Large intestine (tissue), 12 donors: ENCODE measurements at places on chromosomes 13 and 19.

- DNase-seq = no peak
Measured at GRCh38 chr13:43666403-43666802, 120.4 kb downstream of the ENOX1 start.

GRCh38 chr13:97344265-97345175, 89.4 kb upstream of the RAP2A start:
- DNase-seq = peak; percentile 65

DNA sequence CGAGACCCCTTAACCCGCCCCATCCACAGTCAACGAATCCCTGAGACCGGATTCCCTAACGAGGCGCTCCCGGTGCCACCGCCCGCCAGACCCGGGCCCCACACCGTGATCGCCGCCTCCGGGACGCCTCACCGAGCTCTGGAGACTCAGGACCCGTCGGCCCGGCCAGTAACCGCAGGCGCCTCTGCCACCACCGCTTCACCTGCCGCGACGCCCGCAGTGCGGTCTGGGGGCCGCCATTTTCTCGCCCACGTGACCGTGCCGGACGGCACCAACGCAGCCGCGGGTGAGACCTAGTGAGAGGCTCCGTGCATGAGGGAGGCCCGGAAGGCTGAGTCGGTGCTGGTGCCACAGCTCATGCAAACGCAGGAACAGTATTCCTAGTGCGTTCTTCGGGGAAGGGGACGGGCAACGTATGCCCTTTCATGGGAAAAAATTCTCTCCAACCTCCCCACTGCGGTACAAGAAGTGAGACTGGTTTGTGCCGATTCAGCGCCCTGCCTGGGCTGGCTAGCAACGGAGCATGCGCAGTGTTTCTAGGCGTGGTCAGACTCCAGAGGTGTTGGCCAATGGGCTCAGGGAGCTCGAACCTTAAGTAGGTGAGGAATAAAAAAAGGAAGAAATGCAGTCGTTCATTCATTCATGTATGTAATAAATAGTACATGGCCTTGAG, at the start of gene DOHH:
Gene DOHH (minus strand): TSS at position 246 of the 673 bp plus-strand sequence. CDS start 3,860 bp downstream, outside the sequence.
- DNase-seq = peak; percentile 96

- no peak for DNase-seq
Measured at GRCh38 chr19:15457701-15458484, 6.5 kb downstream of the RASAL3 start.

- DNase-seq = no peak
Measured at GRCh38 chr13:84894749-84895148, 904.5 kb downstream of the SLITRK6 start.

- DNase-seq = no peak
Measured at GRCh38 chr19:51163257-51163656, 21.2 kb downstream of the SIGLEC7 start.

- no peak for DNase-seq
Measured at GRCh38 chr19:18214779-18215433, 11.1 kb upstream of the RAB3A start.

DNA sequence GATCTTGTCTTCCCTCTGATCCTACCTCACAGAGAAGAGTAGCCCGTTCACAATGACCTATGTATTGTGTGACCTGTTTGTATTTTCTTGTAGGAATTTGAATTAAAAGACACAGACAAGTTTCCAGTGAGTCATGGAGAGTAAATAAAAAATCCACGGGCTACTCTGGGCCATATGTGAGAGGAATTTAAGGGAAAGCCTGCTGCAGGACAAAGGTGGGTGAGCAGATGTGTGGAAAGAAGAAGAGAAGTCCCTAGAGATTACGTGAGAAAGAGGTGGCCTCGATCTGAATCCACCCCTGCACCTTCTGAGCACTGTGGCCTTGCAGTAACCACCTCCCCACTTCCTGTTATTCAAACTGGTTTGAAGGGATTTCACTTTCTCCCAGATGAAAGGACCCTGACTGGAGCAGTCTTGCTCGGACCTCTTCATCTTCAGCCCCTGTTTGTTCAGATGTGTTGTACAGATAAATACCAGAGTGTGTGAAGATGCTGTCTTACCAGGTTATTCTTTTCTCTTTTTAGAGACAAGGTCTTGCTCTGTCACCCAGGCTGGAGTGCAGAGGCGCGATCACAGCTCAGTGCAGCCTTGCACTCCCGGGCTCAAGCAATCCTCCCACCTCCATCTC, 205.4 kb downstream of the PDS5B start:
- DNase-seq = no peak

DNA sequence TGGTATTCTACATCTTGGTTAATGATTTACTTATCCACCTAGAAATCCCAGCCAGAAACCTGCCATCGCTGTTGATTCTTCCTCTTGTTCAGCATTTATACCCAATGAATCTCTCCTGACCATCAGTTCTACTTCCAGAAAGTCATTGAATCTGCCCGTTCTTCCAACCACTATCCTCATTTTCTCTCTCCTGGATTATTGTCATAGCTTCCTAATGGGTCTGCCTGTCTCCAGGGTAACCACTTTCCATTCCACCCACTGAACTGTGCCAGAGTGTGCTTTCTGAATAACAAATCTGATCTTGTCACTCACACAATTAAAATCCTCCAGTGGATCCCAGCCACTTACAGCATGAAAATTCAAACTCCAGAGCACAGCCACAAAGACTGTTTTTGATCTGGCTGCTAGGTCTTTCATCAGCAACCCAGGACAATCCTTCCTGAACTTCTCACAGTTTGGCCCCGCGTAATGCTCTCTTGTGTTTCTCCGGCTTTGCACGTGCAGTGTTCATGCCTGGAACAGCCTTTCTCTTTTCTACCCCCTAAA, 330.6 kb downstream of the SPRY2 start:
- DNase-seq = no peak

DNA sequence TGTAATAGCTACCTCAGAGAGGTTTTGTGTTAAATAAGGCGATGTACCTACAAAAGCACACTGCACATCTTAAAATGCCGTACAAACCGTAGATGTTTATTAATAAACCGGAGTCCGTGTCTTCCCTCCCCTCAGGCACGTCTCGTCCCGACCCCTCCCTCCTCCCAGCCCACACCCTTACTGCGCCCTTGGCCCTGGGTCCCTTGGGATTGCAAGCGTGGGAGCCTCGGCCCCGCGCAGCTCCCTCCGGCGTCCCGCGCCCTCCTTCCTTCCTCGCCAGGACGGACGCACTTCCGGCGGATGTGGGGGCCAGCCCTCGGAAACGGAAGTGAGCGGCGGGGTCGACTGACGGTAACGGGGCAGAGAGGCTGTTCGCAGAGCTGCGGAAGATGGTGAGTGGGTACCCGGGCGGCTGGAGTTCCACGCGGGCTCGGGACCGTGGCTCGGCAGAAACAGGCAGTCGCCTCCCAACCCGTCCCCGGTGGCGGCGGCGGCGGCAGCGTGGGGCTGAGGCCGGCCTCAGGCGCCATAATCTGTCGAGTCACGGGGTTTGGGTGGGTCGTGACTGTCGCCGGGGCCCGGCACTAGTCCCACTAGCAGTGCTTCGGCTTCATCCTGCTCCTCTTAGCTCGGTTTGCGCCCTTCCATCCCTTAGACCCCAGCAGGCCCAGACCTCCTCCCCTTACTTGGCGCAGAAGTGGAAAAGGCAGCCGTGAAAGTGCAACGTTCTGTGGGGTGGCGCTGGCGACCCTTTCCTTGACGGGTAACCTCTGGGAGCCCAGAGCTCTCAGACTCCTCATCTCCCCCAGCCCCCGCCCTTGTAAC, at the start of gene POMP:
Gene POMP (plus strand): TSS at position 335 of the 825 bp plus-strand sequence. CDS start 55 bp downstream, at position 390.
- DNase-seq = peak; percentile 95

DNA sequence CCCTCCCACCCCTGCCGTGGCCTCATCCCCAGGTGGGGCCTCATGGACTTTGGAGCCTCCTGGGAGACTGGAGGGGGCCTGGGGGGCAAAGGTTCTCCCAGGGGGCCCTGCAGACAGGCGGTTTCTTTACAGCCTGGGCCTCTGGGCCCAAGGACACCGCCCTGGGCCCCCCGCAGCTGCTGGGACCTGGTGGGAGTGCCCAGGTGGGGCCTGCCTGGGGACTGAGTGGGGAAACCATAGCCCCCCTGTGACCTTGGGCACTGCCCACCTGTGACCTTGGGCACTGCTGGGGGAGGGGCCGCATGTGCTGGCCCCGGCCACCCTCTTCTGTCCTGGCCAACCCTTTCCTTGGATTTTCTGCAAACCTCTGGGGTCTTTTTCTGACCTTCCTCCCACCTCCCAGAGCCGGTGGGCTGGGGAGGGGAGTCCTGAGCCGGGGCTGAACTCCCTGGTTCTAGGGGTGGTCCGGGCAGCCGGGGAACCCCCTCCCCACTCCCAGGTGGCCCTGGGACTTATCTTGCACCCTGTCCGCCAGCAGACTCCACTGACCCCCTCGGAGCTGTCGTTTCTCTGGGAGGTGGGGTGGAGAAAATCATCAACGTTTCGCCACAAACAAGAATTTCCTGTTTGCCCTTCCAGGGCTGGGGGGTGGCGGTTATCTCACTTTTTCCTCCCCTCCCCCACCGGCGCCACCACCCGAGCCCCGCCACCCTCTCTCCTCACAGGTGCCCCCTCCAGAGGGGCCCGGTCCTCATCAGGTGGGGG, 27.0 kb downstream of the ARID3A start:
- peak; percentile 99 for DNase-seq

GRCh38 chr19:17671906-17672305, 16.2 kb downstream of the UNC13A start:
- DNase-seq = no peak

DNA sequence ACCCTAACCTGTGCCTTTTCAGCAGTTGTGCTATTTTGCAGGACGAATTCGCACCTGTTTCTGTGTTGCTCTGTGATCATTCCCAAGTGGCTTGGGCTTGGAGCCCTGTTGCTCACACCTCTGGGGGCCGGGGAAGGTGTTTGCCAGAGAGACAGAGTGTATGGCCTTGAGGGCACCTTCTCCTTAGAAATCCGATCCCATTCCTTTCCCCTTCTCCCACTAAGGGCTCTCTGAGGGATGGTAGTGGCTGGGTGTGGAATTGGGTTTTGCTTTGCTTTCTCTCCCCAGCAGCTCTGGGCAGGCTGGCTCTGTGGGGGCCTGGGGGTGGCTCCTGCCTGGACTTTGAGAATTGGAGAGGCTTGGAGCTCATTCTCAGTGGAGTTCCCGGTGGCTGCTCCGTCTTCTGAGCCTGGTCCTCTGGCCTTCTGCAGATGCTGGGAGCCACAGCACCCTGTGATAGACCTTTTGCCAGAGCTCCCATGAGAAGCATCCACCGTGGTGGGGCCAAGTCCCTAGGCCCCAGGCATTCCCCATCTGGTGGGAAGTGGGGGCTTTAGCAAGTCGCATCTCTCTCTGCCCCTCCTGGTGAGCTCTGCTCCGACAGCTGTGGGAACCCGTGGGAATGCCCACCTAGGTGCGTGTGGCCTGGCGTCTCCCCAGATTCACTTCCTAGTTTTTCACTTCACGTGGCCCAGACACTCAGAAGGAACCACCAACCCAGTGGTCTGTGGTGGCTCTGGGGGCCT, 26.1 kb downstream of the ATP11A start:
- DNase-seq = no peak

GRCh38 chr19:46863818-46864629, 3.2 kb downstream of the ARHGAP35 start:
- no peak for DNase-seq

DNA sequence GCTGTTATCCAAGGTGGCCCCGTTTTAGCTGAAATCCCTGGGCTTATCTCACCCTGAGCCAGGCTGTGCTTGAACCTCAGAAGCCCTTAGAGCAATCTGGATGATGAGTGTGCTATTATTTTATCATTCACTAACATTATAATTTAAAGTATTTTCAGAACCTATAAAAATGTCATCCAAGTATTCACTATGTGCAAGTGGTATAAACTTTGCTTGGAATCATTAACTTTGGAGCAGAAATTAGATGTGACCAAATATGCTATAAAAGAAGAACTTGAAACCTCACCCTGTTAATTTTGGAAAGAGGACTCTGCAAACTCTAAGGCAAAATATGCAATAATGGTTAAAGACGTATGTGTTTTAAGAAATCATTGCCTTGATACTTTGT, 147.5 kb downstream of the USP12 start:
- DNase-seq = no peak
